Activated CD4-positive, alpha-beta memory T cell treated with anti-CD3 and anti-CD28 coated beads, Interleukin-2, amount 10 ng/mL, durations not matched to agents 7 days and 5 days (primary cell): ENCODE measurements at places on chromosomes 2 and 18. TPM values are rescaled to one million over a fixed set of nuclear protein-coding genes. Genes with fewer than 3 reads are reported as not detected.

- no peaks in the 10 kb centered on the region for H3K27me3 ChIP-seq
- H3K4me1 ChIP-seq, result no peaks in the 10 kb centered on the region
- no peak overlapping the region for H3K27ac ChIP-seq
- no peak overlapping the region for H3K4me3 ChIP-seq
These were observed 503.6 kb upstream of the TNP1 start for GRCh38 chr2:217363470-217363869.

- no peaks in the 10 kb centered on the region for H3K27me3 ChIP-seq
- peak overlapping the region; percentile 71 for H3K27ac ChIP-seq
- no peak for DNase-seq
- H3K4me1 ChIP-seq, result peaks cover 68% of the 10 kb centered on the region
- H3K4me3 ChIP-seq, result no peak overlapping the region
These were observed 23.6 kb downstream of the STAT4 start for GRCh38 chr2:191127235-191127634.

DNA sequence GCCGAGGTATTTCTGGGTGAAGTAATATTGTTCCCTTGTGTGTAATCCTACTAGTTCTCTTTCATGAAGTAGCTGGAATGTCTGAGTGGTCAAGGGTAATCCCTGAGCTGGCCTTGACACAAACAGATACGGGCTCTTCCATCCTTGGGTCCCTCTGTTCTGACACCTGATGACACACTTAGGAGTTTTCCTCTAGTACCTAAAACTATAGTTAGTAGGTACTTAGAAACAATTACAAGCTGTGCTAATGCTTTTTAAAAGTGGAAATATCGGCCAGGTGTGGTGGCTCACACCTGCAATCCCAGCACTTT is 59.2 kb upstream of the IL1R1 start:
- H3K4me3 ChIP-seq, result no peak overlapping the region
- H3K4me1 ChIP-seq, result peaks cover 38% of the 10 kb centered on the region
- H3K27me3 ChIP-seq, result peaks cover 6% of the 10 kb centered on the region
- peaks cover 3% of the 10 kb centered on the region for H3K36me3 ChIP-seq

DNA sequence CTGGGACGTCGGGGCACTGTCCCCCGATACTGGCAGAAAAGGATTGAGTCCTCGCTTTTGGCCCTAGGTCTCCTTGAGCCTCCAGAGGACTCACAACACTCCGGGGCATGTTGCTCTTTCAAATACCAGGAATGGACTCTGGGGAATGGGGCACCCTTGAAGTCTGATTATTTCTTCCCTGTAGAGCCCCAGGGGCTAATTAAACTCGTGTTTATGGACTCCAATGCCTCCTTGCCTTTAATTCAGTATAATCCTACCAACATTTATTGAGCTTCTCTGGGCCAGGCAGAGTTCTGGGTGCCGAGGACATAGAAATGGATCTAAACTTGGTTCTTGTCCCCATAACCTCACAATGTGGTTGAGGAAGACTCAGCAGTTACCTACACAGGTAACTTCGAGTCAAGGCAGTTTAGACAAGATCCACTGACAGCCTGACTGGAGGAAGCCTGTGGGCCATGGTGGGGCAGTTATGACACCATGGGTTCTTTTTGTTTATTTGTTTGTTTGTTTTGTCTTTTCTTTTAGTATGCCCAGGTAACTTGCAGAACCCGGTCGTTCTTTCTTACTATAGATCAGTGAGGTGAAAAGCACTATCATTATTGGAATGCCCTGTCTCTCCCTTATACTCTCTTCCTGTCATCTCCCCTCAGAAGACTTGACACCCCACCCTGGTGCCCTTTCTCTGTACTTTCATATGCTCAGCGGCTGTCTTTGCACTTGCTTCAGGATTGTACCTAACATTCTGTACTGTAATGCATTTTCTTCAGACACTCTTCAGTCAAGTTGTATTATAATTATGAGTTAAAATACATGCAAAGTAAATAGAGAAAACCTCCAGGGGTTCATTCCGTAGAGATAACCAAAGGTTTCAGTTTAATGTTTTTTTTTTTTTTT is 3.2 kb downstream of the CFLAR start:
- H3K4me3 ChIP-seq, result peak overlapping the region; percentile 96
- peak overlapping the region; percentile 98 for H3K27ac ChIP-seq
- peak; percentile 38 for DNase-seq
- peaks cover 54% of the 10 kb centered on the region for H3K4me1 ChIP-seq
- H3K27me3 ChIP-seq, result no peaks in the 10 kb centered on the region
- H3K36me3 ChIP-seq, result peaks cover 71% of the 10 kb centered on the region

GRCh38 chr2:33419581-33420200 is 56.8 kb upstream of the RASGRP3 start:
- peaks cover 8% of the 10 kb centered on the region for H3K27me3 ChIP-seq
- no peaks in the 10 kb centered on the region for H3K4me1 ChIP-seq
- H3K4me3 ChIP-seq, result no peak overlapping the region

DNA sequence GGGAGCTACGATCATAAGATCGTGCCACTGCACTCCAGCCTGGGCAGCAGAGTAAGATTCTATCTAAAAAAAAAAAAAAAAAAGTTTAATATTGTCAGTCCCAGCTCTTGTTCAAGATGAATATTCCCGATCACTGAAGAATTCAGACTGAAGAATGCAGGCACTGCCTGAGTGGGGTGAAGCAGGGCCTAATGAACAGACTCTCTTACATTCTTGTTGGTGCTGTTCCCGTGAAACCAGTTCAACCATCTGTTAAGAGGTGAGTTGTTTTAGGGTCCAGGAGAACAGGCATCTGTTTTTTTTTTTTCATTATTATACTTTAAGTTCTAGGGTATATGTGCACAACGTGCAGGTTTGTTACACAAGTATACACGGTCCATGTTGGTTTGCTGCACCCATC is 17.1 kb upstream of the CAB39 start:
- H3K4me3 ChIP-seq, result no peak overlapping the region
- H3K36me3 ChIP-seq, result peaks cover 4% of the 10 kb centered on the region
- DNase-seq, result no peak
- H3K4me1 ChIP-seq, result peaks cover 16% of the 10 kb centered on the region

DNA sequence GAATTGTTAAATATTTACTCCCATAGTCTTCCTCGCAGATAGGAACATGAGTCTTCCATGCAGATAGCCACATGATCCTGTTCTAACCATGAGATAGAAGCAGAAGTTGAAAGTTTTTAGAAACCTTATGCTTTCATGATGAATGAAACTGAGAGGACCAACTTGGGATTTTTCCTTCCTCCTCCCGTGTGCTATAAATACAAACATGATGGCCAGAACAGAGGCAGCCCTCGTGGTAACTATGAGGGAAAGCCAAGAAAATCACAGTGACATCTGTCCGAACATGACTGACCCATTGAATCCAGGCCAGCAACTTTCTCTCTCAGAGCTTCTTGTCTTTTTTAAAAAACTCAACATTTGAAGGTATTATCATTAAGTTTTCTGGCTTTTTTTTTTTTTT is 78.5 kb downstream of the ACAA2 start:
- no peak overlapping the region for H3K27ac ChIP-seq
- peaks cover 6% of the 10 kb centered on the region for H3K27me3 ChIP-seq

DNA sequence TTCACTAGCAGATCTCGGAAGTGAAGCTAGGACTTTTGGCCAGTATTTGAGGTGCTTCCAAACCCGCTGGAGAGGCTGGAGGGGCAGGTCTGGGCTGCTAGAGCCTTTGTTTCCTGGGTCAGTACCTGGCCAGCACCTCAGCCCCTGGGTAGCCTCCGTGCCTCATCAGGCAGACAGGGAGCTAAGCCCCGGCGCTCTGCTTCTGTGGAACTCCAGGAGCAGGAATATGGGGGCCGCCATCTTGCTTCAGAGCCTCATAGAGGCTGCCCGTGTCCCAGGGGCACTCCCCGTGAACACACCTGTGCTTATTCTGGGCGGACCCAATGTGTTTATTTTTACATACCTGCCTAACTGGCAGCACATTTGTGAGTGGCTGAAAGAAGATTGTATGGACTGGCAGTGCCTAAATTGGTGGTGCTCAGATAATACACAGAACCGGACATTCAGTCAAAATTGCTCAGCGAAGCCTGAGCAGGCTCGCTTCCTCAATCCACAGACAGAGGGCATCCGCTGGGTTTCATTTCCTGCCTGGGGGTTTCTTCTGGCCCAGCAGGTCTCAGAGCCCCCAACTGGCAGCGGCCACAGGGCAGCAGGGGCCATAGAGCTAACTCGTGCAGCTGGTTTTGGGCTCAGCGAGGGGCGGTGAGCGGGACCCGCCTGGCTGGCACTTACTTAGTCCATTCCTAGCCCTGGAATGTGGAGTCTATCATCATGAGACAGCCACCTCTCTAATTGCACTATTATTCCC is 176.8 kb upstream of the ALKAL2 start:
- H3K27ac ChIP-seq, result no peak overlapping the region
- no peak overlapping the region for H3K4me3 ChIP-seq
- no peaks in the 10 kb centered on the region for H3K36me3 ChIP-seq
- peaks cover 42% of the 10 kb centered on the region for H3K27me3 ChIP-seq

DNA sequence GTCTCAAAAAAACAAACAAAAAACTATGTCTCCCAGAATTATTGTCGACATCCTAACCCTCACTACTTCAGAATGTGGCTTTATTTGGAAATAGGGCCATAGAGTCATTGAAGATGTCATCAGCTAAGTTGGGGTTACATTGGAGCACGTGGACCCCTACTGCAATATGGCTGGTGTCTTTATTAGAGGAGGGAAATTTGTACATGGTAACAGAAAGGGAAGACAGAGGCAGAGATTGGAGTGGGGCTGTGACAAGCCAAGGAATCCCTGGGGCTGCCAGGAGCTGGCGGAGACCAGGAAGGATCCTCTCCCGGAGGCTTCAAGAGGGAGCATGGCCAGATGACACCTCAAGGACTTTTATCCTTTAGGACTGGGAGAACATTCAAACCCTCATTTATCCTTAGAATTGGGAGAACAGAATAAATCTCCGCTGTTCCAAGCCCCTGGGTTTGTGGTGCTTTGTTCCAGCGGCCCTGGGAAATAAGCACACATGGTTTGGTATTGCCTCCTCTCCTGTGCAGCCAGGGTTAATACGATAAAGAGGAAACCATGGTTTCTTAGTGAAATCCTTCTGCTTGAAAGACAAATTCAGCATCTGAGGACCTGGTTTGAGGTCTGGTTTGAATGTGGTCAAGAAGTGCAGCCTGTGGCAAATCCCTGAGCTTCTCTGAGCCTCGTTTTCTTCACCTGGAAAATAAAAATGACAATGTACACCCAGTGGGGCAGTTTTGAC is 184.7 kb downstream of the MYCN start:
- H3K4me3 ChIP-seq, result no peak overlapping the region
- no peaks in the 10 kb centered on the region for H3K4me1 ChIP-seq
- no peak for DNase-seq
- no peak overlapping the region for H3K27ac ChIP-seq
- no peaks in the 10 kb centered on the region for H3K27me3 ChIP-seq

DNA sequence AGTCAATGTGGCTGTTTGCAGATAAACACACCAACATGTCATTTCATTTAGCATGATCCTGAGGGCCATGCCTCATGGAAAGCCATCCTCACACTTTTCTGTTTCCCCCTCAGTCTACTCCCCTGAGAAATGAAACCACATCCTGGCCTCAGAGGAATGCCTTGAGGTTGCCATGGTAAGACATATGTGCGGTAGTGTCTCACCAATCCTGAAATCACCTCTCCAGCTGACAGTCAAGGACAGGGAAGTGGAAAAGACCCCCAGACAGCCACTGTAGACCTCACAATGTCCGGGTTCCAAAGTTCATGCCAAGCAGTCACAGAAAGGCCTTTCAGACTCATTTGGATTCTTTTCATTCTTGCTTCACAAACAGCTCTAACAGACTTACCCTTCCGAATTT is 175.2 kb upstream of the PKDCC start:
- H3K36me3 ChIP-seq, result no peaks in the 10 kb centered on the region
- DNase-seq, result no peak
- peaks cover 13% of the 10 kb centered on the region for H3K4me1 ChIP-seq
- no peak overlapping the region for H3K27ac ChIP-seq
- H3K4me3 ChIP-seq, result no peak overlapping the region

DNA sequence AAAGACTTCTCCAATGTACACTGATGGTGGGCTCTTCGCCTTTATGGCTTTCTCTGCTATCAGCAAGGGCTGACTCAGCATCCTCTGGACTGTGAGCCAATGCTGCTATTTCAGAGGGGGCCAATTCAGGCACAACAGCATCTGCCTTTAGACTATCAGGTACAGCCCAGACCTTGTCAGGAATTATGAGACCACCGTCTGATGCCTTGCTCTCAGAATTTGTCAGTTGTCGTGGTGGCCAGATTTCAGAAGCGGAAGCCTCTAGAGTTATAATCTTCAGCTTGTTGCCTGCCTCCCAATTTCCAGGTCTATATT is 92.7 kb downstream of the ALPK2 start:
- peaks cover 23% of the 10 kb centered on the region for H3K27me3 ChIP-seq
- H3K4me1 ChIP-seq, result peaks cover 21% of the 10 kb centered on the region
- DNase-seq, result no peak
- no peak overlapping the region for H3K4me3 ChIP-seq
- H3K27ac ChIP-seq, result no peak overlapping the region

DNA sequence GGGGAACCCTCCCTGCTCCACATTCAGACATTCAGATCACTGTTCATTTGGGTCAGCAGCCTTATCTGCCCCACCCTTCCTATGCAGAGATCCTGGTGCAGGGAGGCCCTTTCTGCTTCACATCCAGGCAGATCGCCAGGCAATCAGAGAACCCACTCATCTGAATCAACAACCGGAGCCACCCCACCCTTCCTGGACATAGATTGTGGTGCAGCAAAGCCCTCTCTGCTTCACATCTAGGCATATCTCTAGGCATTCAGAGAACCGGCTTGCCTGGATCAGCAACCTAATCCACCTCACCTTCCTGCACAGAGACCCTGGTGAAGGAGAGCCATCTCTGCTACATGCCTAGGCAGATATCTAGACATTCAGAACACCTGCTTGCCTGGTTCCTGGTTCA is 184.5 kb upstream of the CNTNAP5 start:
- H3K27ac ChIP-seq, result no peak overlapping the region
- DNase-seq, result no peak
- no peaks in the 10 kb centered on the region for H3K27me3 ChIP-seq
- H3K4me3 ChIP-seq, result no peak overlapping the region
- no peaks in the 10 kb centered on the region for H3K4me1 ChIP-seq

- no peaks in the 10 kb centered on the region for H3K36me3 ChIP-seq
- DNase-seq, result no peak
- H3K4me1 ChIP-seq, result no peaks in the 10 kb centered on the region
- no peak overlapping the region for H3K27ac ChIP-seq
These were observed 80.2 kb upstream of the PKDCC start for GRCh38 chr2:41967476-41968181.

IL36B gene
- not detected for total RNA-seq

LIMS4 gene
- 3.3 TPM for total RNA-seq

CCT4 gene
- 145 TPM for total RNA-seq

MERTK gene
- total RNA-seq, result 0.20 TPM

PNO1 gene
- 8.5 TPM for total RNA-seq
